ENCODE measurements at places on chromosomes 7 and 10.

DNA sequence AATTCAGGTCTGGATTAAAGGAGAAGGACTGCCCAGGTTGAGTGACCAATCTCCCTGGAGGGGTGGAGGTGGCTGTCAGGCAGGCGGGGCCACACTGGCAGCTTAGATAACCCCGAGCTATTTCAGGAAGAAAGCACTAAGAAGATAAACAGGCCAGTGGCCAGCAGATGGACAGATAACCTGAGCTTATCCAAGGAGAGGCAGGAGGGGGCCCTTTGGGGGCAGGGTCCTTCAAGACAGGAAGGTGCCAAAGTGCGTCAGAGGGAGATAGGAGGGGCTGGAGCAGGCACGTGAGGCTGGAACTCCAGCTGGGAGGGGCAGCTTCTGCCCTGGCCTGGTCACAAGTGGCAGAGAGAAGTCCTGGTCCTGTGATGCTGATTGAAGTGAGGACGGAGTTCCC is 29.8 kb upstream of the PODXL start:
- no peak for DNase-seq

- no peak for DNase-seq
Observed at GRCh38 chr10:66805612-66806011, 120.2 kb upstream of the LRRTM3 start.

- no peak for DNase-seq
Observed at GRCh38 chr7:155962191-155962967, 150.1 kb upstream of the SHH start.

GRCh38 chr7:50988988-50989387 is 206.3 kb upstream of the GRB10 start:
- no peak for DNase-seq

DNA sequence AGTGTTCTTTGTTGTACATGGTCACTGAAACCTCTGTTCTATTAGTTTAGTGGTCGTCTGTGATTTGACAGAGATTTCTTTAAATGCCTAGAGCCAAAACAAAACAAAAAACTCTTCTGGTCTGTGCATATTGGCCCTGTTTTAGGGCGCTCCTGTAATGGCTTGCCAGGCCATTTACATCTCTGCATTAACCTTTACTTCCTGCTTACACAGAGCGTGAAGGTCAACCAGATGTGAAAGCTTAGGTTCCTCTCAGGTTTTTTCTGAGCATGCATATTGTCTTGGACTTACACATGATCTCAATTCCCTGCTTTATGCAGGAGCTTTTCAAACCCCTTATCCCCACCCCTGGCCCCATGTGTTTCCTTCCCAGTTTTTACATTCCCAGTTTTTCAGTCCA is 9.6 kb downstream of the ZNF37A start:
- DNase-seq: no peak

GRCh38 chr7:3591944-3592343 is 290.9 kb downstream of the SDK1 start:
- no peak for DNase-seq

DNA sequence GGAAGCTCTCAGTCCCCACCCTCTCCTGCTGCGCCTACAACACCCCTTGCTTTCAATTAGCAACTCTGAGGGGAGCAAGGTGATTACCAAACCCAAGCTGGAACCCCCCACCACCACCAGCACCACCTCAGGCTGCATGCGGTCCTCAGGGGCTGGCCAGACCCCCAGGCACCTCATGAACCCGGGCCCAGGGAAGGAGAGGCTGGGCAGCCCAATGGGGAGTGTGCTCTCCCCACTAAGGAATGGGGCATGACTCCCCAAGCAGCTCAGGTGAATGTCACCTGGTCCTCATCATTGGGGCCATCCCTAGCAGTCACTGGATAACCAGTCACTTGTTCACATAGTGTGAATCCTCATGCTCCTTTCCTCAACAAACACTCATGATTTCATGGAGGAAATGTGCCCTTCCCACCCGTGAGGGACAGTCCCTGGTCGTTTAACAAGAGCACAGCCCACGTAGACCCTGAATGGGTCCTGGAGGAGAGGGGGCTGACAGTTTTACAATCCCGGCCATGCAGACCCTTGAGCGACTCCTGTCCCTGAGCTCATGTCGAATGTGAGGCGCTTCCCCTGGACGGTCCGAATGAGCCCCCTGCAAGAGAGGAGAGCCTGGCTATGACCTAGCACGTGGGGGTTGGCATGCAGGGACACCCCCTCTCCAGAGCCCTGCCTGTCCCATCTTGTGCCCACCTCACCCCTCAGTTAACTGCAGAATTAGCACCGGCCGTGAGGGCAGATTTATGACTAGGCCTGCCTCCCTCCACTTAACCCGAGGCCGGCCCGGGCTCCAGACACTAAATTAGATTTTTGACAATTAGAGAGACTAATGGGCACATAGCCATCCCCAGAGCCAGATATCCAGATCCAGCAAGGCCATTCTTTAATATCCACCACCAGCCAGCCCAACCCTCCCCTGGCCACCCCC is 29.1 kb downstream of the POLL start:
- DNase-seq: no peak

DNA sequence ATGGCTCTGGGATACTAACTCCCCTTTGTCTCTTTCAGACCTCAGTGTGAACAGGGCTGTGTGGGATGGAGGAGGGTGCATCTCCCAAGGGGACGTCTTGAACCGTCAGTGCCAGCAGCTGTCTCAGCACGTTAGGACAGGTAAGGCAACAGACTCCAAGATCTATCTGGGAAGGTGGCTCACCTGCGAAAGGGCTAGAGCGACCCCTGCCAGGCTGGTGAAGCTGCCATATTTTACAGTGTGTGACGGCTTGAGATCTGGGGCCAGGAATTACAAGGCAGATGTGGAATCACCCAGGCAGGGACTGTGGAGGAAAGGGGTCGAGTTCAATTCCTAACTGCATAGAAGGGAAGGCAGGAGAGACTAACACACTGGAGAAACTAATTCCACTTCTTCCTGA is 11.2 kb downstream of the MUC17 start:
- no peak for DNase-seq

DNA sequence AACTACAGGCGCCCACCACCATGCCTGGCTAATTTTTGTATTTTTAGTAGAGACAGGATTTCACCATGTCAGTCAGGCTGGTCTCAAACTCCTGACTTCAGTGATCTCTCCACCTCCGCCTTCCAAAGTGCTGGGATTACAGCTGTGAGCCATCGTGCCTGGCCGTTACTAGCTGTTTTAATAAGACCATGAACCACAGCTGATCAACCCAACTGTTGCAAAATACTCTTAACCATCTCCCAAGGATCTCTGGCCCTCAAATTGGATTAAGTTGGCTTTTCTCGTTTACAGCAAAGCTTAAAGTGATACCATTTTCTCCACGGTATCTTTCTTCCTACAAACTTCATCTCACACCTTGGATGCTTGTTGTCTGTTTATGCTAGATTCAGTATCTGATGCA is 18.3 kb downstream of the ZFAND2A start:
- no peak for DNase-seq

GRCh38 chr7:42722716-42723115 is 189.2 kb downstream of the C7orf25 start:
- DNase-seq: no peak

DNA sequence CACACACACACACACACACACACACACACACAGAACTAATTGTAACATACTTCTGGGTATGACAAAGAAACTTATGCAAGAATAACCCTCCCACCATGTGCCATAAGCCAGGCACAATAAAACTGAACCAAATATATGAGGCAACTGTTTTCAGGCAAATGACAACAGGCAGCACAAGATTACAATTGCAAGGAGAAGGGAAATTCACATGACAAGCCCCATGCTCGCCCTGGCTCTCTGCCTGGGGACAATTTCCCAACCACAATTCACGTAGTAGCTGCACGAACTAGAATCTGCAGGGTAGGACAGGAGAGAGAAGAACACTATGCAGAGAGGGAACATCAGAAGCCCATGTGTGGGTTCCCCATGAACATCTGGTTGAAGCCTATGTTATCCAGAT is 143.3 kb downstream of the CALN1 start:
- no peak for DNase-seq

GRCh38 chr10:30493609-30494530 is 59.9 kb downstream of the MAP3K8 start:
- DNase-seq: no peak

DNA sequence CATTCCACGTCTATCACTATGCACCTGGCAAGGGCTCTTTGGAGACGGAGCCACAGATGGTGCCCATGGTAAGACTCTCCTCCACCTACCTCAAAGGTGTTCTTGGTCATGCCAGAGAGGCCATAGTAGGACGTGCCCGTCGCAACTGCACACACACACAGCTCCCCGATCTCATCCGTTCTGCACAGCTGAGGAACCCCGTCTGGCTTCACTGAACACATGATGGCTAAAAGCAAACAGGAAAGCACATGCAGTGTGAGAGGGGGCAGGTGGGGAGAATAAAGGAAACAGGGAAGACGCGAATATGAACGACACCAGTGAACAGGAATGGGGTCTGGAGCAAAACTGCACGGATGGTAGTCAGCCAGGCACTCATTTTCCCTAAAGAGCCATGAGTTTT is 230.9 kb downstream of the ZMYND11 start:
- no peak for DNase-seq

DNA sequence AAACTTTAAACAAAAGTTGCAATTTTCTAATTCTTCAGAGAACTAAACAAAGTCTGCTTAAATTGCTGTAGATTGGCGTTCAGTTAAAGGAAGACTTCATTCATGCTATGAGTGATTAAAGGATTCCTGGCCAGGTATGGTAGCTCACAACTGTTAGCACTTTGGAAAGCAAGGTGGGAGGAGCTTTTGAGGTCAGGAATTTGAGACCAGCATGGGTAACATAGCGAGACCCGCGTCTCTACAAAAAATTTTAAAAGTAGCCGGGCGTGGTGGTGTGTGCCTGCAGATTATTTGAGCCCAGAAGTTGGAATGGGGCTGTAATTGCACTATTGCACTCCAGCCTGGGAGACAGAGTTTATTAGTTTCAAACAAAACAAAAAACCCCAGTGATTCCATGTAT is 13.5 kb upstream of the SCRN1 start:
- no peak for DNase-seq
